ENCODE measurements at places on chromosomes 11 and 22.

DNA sequence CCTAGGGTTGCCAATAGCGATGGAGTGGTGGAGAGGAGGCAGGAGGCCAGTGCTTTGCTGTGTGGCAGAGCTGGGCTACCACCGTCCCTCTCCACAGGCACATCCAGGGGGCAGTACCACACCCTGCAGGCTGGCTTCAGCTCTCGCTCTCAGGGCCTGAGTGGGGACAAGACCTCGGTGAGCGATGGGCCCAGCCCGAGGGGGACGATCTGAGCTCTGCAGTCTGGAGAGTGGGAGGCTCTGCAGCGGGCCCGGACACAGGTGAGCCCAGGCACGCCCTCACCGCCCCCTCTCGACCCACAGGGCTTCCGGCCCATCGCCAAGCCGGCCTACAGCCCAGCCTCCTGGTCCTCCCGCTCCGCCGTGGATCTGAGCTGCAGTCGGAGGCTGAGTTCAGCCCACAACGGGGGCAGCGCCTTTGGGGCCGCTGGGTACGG is 2.5 kb downstream of the PKP3 start:
- DNase-seq = no peak

- DNase-seq = no peak
Measured at GRCh38 chr22:38455076-38455529, at the start of gene KCNJ4. Gene KCNJ4 (minus strand): TSS chr22:38455199. CDS start chr22:38428132, 27,067 bp downstream.

DNA sequence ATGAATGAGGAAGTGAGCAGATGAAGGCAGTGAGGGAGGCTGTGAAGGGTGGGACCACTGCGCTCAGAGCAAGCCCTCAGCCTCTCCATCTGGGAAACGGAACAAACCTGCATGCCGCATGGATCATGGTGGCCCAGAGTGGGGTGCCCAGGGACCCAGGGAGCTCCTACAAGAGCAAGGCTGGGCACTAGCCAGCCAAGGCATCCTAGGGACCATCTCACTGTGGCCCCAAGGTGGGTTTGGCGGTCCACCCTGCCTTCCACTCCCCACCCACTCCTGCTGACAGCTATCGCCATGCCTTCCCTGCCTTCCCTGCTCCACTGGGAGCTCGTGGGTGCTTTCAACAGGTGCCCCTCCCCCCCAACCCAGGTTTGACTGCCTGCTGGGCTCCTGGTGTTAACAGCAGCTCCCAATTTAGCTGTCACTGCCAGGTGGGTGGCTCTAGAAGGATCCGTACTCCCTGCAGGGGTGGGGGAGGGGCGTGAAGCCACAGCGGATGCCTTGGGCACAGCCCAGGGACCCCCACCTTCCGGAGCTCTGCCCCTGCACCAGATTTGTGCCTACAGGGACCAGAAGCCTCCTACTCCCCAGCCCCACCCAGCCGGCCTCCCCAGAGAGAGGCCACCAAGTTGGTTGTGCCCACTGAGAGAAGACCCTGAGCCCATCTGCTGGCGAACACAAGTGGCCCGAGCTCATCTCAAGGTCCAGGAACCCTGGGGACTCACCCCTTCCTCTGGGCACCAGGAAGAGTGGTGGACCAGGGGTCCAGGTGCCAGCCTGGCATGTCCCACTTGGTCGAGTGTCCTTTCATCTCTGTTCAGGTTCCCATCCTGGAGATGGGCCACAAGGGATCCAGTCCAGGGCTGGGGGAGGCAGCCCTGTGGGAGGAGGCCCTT is 29.7 kb upstream of the PRODH start:
- no peak for DNase-seq

DNA sequence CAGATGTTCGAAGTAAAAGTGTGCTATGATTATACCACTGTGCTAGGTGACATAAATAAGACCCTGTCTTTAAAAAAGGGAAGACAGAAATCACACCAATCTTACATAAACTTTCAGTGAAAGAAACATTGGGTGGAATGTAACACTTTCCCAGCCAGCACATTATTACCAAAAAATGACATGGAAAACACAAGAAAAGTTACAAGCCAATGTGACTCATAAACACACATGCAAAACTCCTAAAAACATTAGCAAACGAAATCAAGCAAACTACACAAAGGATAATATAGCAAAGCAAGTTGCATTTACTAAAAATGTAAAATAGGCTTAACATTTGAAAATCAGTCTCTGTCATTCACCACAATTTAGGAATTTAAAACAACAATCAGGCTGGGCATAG is 47.0 kb downstream of the SBF2 start:
- DNase-seq = no peak

GRCh38 chr22:30116362-30117117 is 36.3 kb downstream of the HORMAD2 start:
- no peak for DNase-seq

DNA sequence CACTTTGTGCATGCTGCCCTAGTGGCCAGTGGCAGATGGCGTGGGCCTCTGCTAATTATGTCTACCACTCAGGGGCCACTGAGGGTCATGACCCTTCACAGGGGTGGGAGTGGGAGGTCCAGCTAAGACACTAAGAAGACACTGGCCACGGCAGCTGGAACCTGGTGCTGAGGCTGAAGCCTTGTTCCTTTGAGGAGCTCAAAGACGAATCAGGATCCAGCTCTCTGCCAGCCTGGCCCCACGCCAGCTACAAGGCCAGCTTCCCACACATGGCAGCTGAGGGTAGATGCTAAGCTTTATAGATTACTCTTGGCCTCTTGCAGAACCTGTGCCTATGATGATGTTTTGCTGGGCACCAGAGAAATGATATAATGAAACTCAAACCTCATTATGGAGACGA is 226.3 kb downstream of the DSCAML1 start:
- no peak for DNase-seq

DNA sequence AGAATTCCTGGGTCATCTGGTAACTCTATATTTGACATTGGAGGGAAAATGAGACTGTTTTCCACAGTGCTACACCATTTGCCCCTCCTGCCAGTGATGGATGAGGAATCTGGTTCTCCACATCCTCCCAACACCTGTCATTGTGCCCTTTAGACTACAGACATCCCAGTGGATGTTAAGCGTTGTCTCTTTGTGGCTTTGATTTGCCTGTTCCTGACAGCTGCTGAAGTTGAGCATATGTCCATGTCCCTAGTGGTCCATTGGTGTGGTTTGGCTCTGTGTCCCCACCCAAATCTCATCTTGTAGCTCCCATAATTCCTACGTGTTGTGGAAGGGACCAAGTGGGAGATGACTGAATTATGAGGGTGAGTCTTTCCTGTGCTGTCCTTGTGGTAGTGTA is 88.5 kb downstream of the BRD1 start:
- DNase-seq = no peak

DNA sequence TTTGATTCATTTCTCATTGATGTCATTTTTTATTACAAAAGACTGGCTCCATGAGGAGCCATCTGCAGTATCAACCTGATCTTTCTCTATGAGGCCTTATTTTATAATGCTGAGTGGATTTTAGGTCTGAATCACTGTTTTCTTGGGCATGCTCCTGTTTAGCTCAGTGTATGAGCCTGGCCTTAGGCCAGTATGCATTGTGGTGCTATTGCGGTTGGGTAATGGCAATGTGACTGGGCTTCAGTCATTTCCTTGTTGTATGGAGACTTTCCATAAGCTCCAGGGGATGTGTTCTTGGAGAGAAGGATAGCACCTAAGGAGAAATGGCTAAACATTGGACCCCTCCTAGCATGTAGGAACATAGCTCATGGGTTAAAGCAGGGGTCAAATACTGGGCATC is 293.2 kb downstream of the NELL1 start:
- no peak for DNase-seq

GRCh38 chr11:119218141-119218878 is 12.2 kb downstream of the CBL start:
- no peak for DNase-seq

DNA sequence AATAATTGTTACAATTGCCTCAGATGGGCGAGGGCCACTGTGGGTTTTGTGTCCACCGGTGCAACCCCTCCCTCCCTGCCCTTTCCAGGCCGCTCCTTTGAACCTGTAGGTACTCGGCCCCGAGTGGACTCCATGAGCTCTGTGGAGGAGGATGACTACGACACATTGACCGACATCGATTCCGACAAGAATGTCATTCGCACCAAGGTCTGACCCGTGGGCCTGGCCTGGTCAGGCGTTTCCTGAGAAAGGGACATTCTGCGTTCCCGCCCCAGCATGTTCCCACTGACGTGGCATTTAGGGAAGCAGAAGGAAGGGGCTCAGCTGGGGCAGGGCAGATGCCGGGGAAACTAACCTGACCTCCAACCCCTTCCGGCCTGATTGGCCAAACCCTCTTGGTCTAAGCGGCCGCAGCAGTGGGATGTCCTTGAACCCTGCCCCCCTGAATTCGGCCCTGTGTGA is 10.1 kb downstream of the SIDT2 start:
- DNase-seq = no peak

- DNase-seq = no peak
Measured at GRCh38 chr22:23755711-23756110, 1.5 kb upstream of the VPREB3 start.

DNA sequence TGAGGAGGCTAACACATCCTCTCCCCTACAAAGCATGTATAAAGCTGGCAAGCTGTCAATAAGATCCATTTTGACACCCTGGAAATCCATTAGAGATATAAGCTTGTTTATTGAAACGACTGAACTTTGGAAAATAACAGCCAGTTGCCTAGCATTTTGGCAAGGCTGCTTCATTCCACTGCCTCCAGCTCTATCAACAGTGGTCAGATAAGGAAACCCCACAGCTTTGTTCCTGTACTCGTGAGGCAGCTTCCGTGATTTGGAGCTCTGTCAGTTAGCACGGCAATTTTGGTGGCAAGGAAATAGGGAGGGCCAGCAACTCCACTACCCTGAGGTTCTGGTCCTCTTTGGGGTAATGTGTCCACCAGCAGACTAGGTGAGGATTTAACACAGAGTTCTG is 2.0 kb upstream of the OR51S1 start:
- no peak for DNase-seq

DNA sequence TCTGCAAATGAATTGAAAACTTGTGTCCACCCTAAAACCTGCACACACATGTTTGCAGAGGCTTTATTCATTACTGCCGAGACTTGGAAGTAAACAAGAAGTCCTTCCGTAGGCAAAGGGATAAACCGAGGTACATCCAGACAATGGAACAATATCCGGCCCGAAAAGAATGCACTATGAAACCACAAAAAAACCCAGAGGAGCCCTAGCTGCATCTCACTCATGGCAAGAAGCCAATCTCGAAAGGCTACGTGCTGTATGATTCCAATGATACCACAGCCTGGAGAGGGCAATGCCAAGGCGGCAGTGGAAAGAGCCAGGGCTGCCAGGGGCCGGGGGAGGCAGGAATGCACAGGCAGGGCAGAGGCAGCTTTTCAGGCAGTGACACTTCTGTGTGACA is 3.2 kb upstream of the MRPL23 start:
- peak; percentile 36 for DNase-seq

GRCh38 chr11:76803023-76803422 is 19.9 kb downstream of the TSKU start:
- no peak for DNase-seq

DNA sequence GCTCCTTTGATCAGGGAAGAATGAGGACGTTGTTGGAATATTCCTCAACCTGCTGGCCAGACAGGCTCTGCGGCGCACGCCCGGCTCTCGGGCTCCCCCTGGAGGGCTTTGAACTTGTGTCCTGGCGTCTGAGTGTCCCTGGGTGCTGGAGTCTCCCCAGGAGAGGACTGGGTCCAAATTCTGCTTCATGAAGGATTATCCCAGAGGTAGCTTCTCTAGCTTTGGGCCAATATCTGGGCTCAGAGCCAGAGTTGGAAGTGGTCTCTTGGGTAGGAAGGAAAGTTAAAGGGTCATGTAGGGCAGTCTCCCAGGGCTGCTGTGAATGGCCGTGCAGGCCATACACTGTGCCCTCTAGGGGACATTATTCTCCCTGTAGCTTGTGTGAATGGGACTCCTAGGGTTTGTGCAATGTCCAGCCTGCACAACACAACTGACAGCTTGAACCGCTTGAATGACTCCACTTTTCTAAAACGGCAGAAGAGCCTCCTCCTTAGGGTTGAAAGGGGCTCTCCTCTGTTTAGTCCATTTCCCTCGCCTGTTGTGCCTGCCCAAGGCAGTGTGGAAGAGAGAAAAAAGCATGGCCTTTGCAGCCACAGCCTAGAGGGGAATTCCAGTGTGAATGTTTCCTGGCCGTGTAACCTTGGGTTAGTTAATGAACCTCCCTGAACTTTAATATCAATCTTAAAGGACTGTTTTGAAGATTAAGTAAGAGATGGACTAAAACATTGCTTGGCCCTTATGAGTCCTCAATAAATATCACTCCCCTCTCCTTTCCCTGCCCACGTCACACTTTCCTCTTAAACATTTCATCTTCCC is 111.2 kb upstream of the THY1 start:
- DNase-seq = peak; percentile 39

DNA sequence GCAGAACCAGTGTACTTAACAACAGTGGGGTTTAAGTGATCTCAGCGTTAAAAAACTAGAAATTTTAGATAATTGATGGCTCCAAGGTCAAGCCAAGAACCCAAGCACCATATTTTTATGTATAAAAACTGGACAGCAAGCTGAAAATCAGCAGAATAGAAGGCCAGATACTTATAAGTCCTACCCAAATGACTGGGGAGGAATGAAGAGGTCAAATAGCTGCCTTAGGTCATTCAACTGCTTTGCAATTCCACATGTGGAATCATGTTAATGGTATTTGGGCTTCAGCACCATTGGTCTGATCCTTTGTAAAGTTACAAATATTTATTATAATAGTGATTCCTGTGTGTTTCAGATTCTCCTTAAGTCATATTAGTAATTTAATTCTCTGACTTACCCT is 108.4 kb downstream of the FAT3 start:
- no peak for DNase-seq

DNA sequence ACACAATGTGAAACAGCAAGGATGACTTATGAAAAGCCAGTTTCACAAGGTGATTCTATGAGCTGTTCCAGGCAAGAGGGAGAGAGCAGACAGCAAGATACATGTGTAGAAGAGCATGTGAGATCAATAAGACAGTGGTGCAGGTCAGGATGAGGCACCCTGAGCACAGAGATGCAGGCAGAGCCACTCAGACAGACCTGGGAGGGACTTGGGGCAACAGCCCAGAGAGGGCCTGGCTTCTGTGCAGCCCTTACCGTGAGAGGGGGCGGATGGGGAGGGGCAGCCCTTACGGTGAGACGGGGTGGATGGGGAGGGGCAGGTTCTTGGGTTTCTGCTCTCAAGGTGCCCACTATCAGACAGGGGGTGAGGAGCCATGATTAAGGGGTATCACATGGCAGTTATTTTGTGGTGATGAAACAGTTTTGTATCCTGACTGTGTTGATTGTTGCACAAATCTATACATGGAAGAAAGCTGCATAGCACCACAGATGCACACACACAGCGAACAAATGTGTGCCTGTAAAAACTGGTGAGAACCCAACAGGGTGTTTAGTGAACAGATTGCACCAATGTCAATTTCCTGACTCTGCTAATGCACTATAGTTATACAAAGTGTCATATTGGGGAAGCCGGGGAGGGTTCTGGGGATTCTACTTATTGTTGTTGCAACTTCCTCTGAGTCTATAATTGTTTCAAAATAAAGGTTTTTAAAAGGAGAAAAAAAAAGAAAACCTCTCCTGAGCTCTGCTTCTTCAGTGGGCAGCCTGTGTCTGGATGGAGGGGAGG is 5.2 kb upstream of the C22orf42 start:
- no peak for DNase-seq

- DNase-seq = no peak
Measured at GRCh38 chr22:30044369-30044768, 35.9 kb upstream of the HORMAD2 start.

GRCh38 chr22:40631925-40632324 is 4.6 kb downstream of the MRTFA start:
- no peak for DNase-seq
